Peyer's patch (tissue), 4 donors: ENCODE measurements at places on chromosomes 12 and 14. TPM values are rescaled to one million over a fixed set of nuclear protein-coding genes. Genes with fewer than 3 reads are reported as not detected.

GPRC5A gene
- total RNA-seq, result 99.1 TPM

C1RL gene
- total RNA-seq, result 56.0 TPM

SLC6A12 gene
- 1.7 TPM for total RNA-seq

CPNE6 gene
- total RNA-seq, result 4.6 TPM

CLEC6A gene
- total RNA-seq, result not detected

ACVRL1 gene
- total RNA-seq, result 62.2 TPM

ETV6 gene
- 39.4 TPM for total RNA-seq

DDX11 gene
- total RNA-seq, result 129 TPM

NPFF gene
- not detected for total RNA-seq

GRCh38 chr12:120849765-120850164 lies 54.4 kb downstream of the SPPL3 start:
- no peak for DNase-seq

- no peak for DNase-seq
These were observed 311.9 kb downstream of the CACNA1C start for GRCh38 chr12:2364631-2365051.

DNA sequence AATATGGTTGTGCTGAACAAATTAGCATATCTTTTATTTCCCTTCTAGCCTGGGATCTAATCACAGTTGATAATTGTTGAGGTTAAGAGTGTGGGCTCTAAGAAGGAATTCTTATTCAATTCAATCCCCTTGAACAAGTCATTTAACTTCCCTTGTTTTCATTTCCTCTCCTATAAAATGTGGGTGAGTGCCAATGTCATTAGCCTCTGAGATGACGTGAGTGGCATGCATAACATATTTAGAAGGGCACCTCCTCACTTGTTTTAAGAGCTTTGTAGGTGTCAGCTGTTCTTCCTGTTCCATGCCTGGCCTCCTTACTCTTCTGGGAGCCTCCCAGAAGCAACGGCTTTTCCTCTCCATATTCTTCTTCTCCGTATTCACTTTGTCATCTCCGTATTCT lies 155.4 kb upstream of the NEDD1 start:
- DNase-seq, result no peak

- DNase-seq, result no peak
These were observed 42.7 kb upstream of the FLRT2 start for GRCh38 chr14:85487215-85487614.

- DNase-seq, result no peak
These were observed 108.6 kb downstream of the FOXN3 start for GRCh38 chr14:89308232-89308959.

- DNase-seq, result no peak
These were observed 379.1 kb downstream of the NELL2 start for GRCh38 chr12:44497044-44497443.

GRCh38 chr14:25759256-25759655 lies 709.3 kb upstream of the STXBP6 start:
- no peak for DNase-seq

DNA sequence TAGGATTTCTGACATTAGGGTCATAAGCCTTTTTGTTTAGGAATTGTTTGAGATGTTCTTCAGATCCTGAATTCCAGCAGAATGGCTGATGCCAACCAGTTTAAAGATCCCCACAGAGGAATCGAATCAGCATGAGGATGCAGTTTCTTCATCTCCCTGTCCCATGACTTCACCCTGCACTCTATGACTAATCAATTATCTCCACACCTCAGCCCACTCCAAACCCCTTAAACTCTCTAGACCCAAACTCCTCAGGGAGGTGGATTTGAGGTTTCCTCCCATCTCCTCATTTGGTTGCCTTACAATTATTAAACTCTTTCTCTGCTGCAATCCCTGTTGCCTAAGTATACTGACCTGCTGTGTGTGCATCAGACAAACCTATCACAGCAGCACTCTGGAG lies 86.5 kb upstream of the CRY1 start:
- DNase-seq, result no peak

- DNase-seq, result peak; percentile 65
These were observed 7.1 kb downstream of the ZFP36L1 start for GRCh38 chr14:68785534-68786490.

GRCh38 chr14:106872611-106873446 lies 1346.4 kb downstream of the TMEM121 start:
- peak; percentile 89 for DNase-seq

- no peak for DNase-seq
These were observed 5.1 kb upstream of the DYRK4 start for GRCh38 chr12:4556735-4557530.

DNA sequence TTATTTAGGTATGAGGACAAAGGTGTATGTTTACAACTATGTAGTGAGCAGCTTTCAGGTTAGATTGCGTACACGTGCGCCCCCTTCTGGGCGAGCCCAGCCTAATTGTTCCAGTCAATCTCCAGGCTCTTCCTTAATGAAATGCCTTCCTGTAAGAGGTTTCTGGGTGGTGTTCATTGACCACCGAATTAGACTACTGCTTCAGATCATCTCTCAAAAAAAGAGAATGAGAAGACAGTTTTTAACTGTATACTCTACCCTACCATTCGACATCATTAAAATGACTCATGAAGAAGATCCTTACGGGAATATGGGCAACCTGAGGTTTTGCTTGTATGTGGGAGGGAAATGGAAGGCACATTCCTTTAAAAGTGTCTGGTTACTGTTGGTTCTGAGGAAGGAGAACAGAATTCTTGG lies 2.1 kb downstream of the LUM start:
- peak; percentile 78 for DNase-seq

GRCh38 chr14:36655571-36655962 lies 6.1 kb upstream of the PAX9 start:
- no peak for DNase-seq
